Stimulated activated CD4-positive, alpha-beta T cell treated with anti-CD3 and anti-CD28 coated beads, Interleukin-15, amount 100 ng/mL, for 1 hour (primary cell): ENCODE measurements at places on chromosomes 1 and 21.
A peak's percentile ranks its signal among the peaks of the same experiment; 100 is the strongest.

DNA sequence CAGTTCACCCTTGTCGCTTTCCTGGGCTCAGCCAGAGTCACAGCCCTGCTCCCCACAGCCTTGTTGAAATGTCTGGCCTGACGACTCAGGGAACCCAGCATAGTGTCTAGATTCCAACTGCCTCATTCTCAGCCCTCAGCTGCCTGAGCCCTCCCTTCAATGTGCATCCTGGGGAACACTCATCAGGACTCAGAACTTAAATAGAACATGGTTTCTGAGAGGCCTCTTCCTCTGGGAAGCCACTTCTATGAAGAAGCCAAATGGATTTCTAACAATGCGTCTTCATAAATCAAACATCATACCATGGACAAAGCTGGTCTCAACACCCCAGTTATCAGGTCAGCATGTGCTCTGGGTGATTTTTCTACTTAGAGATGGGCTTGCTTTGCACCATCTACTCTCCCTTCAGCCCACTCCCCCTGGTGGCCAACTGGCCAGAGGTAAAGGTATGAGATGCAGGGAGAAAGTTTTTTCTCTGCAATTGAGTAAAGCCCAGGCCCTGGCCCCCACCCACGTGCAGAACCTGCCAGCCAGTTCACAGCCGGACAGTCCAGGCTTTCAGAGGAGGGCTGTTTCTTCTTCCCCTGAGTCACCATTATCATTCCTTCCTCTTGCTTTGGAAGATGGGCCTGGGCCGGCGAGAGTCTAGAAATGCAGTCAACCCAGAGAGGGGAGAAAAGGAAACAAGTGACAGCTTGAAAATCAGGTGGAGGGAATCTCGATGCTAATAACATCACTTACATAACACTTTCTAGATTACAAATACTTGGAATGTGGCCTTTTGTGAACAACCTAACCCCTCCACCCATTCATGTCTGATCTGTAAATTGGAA, 32.1 kb downstream of the CD244 start:
- DNase-seq, result peak; percentile 64

DNA sequence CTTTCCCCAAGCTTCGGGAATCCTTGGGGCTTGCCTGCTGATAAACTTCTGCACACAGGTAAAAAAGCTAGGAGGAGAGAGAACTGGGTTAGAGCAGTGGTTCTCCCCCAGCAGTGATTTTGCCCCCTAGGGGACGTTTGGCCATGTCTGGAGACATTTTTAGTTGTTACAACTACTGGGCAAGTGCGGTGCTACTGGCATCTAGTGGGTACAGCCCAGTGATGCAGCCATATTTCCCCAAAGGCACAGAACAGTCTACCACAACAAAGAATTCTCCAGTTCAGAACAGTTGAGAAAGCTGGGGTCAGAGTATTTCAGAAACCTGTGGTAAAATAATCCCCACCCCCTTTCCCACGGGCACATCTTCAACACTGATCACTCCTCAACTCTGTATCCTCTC, 41.3 kb downstream of the LRRC71 start:
- DNase-seq, result no peak

DNA sequence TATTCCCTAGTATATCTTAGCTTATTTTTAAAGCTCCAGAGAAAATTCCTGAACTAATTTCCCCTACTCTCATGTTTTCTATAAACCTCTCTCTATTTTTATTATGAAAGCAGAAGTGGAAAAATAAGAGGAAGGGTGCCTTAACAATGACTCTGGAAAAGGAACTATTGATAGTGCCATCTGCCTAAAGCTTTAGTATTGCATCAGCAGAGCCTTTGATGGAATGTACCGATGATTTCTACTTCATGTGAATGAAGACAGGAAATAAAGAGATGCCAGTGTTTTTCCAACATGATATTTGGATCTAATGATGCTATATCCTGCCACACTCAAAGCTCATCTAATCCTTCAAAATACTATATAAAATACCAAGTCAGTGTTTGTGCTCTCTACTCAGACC, 35.1 kb downstream of the TNFSF18 start:
- DNase-seq, result no peak

DNA sequence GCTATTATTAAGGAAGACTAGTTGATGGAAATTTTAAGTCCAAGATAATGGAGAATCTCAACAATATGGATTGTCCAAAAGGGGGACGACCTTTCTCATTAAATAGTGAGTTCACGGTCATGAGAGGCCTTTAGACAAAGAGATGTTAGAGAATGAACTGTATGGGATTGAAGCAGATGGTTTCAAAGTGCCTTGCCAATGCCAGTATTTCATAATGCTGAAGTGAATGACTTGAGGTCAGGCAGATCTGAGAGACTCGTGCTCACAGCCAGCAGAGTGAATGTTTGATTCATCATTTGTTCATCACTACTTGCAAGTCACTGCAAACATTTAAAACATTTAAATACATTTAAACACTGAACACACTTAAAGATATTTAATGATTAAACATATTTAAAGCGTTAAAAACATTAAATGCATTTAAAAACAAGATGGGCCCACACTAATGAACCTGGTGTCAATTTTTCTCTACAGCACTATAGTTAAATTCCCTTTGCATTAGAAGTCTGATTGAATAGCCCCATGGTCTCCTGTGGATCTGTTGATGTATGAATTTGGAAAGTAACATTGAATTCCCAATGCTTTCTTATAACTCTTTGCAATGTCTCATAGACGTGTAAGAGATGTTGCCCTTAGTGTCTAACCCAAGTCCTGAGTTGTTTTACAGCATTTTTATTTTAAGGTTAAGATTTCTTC, 80.7 kb downstream of the TGFB2 start:
- no peak for DNase-seq
